IPS DF 19.7 (cell line): ENCODE measurements at places on chromosomes 3 and 15.

DNA sequence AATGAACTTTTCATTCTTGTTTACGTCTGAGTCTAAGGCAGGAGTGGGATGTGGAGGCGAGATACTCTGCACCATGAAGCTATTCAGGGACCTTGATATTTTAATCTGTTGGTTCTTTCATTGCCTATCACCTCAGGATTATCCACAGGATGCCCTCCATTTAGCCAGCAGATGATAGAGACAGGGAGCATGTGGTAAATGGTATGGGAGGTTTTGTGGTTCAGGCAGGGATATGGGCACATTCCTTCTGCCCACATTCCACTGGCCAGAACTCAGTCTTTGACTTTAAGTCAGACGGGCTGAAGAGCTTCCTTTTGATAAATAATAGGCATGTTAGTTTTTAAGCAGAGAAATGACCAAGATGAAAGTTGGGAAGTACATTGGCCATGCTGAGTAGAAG lies 548.0 kb upstream of the CCDC54 start:
- no peak for DNase-seq

DNA sequence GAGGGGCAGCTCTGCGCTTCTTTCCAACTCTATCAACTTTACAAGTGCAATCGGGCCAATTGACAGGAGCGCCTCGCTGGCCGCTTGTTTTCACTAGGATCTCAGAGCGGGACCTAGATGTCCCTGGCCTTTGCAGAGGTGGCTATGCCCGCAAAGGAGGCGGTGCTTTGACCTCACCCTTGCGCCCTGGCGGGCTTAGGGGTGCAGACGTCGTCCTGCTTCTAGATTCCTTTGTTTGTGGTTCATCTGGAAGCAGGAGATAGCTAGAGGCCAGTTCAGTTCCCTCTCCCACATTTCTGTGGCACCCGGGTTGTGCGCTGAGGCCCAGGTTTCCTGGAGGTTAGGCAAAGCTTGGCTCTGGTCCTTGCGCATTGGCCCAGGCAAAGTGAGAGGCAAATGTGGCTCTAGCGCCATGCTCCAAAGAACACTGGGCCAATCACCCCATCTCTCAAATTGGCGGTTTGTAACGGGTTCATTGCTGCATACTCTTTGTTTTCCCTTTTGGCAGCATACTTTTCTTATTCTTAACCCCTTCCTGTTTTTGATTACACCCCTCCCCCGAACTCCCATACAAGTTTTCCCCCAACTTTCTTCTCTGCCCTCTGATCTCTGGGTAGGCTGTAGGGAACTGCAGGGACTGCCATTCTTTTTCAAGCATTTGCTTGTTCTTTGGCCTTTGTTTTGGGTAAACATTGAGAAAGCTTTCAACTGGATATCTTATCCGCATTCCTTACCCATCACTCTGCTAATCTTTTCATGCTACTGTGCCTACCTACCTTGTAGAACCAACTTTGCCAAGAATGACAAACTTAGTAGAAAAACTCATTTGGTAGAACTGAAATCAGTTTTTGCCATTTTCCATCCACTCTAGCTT lies 1.4 kb downstream of the PPM1L start:
- DNase-seq = no peak

DNA sequence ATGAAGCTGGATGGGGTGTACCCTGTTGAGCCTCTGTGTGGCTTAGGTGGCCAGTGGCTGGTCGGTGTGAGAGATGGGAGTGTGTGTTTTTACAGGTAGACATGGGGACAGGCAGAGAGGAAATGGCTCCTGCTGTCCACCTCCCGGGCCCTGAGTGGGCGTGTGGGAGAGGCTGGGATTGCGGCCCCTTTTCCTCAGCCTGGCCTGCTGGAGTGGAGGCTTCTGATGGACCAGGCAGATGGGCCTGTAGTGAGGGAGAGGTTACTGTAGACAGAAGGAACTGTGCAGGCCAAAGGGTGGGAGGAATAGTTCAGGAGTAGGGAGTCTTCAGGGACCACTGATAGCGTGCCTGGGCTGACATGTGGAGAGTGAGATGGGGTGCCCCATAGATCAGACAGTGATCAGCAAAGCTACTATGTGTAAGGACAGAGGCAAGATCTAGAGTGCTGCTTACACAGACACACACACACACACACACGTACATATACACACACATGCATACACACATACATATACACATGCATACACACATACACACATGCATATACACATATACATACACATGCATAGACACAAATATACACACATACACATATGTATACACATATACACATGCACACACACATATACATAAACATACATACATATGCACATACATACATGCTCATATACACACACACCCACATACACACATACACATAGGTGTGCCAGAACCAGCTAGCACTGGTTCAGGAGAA lies 26.4 kb downstream of the ACAA1 start:
- DNase-seq = no peak

GRCh38 chr3:187165144-187165543 lies 25.8 kb upstream of the RPL39L start:
- no peak for DNase-seq

- DNase-seq = no peak
These were observed 601.0 kb upstream of the SGO1 start for GRCh38 chr3:20787005-20787404.

- DNase-seq = no peak
These were observed 341.4 kb downstream of the OTOL1 start for GRCh38 chr3:161838021-161838420.

GRCh38 chr3:16513141-16514020 lies at the start of gene RFTN1:
Gene RFTN1 (minus strand): TSS chr3:16513699. CDS start chr3:16493869, 19,830 bp downstream.
- DNase-seq = no peak

- no peak for DNase-seq
These were observed 32.7 kb upstream of the CD96 start for GRCh38 chr3:111509308-111509707.

GRCh38 chr3:193711964-193712598 lies 119.1 kb downstream of the OPA1 start:
- DNase-seq = no peak

DNA sequence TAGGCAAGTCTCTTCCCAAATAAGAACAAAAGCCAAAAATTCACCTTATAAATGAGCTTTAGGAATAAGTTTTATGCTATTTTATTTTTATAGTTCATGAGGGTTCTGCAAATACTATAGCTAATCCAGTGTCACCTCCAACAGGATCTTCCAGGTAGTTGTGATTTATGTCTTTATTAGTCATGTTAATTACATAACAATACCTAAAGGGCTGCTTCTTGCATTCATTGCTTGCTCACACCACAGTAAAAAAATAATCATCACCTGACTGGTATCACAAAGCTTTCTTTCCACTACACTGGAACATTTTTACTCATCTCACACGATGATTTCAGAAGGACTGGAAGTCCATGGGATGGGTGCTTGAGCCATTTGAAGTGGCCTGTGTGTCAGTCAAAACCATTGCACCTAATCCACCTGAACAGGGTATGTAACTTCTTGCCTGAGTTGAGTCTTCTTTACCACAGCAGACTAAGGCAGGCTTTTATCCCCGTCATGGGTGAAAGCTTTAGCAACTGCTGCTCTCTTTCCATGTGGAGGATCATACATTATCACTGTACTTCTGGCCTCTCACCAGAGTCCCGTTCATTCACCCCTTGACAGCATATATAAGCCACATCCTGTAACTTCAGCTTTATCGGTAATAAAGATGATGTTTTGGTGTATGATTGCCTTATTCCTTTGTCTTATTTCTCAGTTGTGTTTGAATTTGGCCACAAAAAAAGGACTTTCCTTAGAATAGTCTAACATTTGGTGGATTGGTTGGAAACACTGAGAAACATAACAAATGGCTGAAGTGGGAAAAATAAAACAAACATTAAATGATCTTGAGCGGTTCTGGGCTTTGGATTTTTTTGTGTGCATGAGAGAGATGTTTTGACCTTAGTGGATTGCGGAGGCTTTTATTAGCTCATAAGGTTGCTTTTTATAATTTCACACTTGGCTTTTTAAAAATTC lies 382.6 kb upstream of the THBS1 start:
- no peak for DNase-seq

- no peak for DNase-seq
These were observed 462.9 kb upstream of the SGO1 start for GRCh38 chr3:20648921-20649381.

- no peak for DNase-seq
These were observed 132.9 kb downstream of the KCNMB2 start for GRCh38 chr3:178669022-178669601.

DNA sequence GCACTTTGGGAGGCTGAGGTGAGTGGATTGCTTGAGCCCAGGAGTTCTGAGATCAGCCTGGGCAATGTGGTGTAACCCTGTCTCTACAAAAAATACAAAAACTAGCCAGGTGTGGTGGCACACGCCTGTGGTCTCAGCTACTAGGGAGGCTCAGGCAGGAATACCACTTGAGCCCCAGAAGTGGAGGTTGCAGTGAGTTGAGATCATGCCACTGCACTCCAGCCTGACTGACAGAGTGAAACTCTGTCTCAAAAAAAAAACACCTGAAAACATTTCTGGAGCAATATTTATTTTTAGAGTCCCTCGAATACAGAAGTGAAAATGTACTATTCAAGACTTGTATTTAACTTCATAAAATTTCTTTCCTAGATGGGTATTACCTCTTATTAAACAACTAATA lies 4.6 kb downstream of the SPCS1 start:
- no peak for DNase-seq

GRCh38 chr3:196938576-196938975 lies 3.8 kb downstream of the NCBP2 start:
- DNase-seq = no peak

- DNase-seq = no peak
These were observed 757.8 kb downstream of the AGBL1 start for GRCh38 chr15:86837294-86838061.

- no peak for DNase-seq
These were observed 61.3 kb downstream of the VGLL4 start for GRCh38 chr3:11582191-11582968.

GRCh38 chr3:77158730-77159581 lies 119.1 kb downstream of the ROBO2 start:
- no peak for DNase-seq

- no peak for DNase-seq
These were observed 1.9 kb upstream of the BLOC1S6 start for GRCh38 chr15:45585069-45585791.

DNA sequence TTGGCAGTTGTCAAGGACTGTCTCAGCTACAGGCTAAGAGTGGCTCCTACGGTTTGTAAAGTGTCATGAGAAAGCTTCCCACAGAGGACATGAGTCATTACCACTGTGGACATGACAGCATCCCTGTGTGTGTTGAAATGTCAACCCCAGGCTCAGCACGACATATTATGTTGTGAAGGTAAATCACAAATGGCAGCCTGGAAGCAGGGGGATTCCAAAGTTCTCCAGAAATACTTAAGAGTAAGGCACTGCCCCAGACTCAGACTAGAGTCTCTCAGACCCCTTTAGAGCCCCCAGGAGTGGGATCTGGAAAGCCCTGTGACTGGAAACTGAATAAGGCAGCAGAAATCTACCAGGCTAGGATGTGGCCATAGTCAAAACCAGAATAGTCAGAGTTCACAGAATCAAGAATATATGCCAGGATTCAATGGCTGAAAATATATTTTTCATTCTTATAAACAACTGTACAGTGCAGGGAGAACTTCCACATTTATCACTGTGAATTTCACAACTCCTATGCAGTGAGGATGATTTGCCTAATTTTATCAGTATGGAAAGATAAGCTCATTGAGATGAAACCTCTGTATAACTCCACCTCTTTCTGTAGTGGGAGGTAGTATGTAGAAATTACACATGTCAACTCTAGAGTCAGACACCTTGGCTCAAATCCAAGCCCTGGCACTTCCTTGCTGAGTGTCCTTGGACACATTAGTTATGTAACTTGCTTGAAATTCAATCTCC lies 237.1 kb upstream of the CFAP20DC start:
- DNase-seq = no peak

GRCh38 chr15:94164202-94164807 lies 67.1 kb upstream of the MCTP2 start:
- DNase-seq = no peak

GRCh38 chr3:148971401-148972163 lies 19.8 kb upstream of the GYG1 start:
- DNase-seq = no peak

- DNase-seq = no peak
These were observed 71.9 kb downstream of the FBXL22 start for GRCh38 chr15:63669074-63669473.

DNA sequence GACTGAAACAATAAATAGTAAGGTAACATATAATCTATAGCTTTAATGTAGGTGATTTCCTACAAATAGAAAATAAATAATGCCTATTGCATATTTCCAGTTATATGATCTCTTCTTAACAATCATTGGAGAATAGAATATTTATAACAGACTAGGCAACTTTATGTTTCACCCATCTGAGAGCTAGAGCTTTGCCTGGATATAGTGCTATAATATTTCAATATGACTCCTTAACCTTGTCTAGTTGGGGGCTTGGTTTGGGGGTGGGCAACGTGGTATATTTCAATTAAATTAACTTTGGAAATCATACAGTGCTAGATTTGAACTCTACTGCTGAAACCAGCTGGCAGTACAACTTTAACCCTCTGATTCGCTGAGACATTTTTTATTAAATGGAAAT lies 265.2 kb downstream of the CNTN4 start:
- no peak for DNase-seq

GRCh38 chr3:62319570-62320243 lies 53.6 kb downstream of the FEZF2 start:
- DNase-seq = no peak

DNA sequence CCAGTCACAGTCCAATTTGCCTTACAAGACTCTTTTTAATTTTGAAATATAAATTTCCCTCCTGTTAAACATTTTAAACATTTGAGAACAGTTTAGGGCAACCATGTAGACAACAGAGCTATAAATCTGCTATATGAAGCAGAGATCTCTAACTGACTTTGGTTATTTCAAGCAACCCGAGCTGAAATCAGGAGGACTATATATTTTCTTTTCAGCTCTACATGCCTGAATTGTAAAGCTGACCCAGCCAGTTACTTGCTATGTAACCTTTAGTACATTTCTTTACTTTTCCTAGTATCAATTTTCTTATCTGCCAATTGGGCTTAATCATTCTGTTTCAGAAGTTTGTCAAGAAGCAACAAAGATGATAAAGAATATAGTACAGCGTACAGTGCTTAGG lies 457.4 kb upstream of the NECTIN3 start:
- no peak for DNase-seq

DNA sequence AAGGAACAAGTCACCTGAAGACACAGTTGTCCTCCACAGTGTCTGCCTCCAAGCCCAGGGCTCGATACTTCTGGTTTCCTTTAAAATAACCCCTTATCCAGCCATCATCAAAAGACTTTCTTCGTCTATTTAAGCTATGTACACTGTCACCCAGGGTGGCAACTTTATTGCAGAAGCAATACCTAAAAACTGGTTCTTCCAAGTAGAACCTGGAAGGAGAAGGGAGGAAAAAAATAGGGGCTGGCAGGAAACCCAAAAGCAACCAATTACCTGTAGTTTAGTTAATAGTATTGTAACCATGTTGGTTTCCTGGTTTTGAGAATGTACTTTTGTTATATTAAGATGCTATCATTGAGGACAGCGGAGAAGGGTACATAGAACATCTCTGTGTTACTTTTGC lies 33.7 kb downstream of the ITGB5 start:
- DNase-seq = no peak
